ENCODE measurements at places on chromosomes 6 and 20.

DNA sequence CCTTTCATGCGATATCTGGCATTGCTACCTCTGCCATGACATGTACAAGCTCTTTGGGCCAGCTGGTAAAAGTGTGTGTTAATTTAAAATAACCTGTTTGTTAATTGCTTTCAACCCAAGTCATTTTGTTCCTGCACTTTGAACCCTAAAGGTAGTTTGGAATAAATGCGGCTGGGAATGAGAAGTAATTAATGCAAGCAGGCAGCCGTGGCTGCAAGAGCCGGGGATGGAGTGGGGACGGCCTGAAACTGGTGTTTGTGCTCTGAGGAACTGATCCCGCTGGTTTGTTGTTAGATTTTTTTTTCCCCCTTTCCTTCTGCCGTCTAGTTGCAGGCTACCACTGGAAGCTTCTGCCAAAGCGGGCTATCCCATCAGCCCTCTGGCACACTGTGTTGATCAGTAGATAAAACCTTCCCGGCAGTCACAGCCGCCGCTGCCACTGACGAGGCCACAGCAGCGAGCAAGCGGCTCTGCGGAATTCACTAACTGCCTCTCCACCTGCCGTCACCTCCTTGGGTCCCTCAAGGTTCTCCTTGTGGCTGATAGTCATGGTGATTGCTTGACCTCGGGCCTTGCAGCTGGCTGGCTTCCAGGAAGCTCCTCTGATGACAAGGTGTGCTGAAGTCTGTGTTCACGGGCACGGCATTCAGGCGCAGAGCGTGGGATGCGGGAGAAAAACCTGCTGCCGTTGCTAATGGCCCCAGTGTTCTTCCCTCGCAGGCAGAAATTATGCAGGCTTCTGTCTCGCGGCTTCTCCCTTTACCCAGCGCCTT, 315.9 kb downstream of the TFAP2A start:
- DNase-seq = no peak

GRCh38 chr6:79609225-79609595, 21.9 kb upstream of the SH3BGRL2 start:
- no peak for DNase-seq

GRCh38 chr20:57277398-57278105, 11.1 kb upstream of the BMP7 start:
- DNase-seq = no peak

- DNase-seq = no peak
These were observed 103.0 kb downstream of the ZNF217 start for GRCh38 chr20:53490620-53491019.

DNA sequence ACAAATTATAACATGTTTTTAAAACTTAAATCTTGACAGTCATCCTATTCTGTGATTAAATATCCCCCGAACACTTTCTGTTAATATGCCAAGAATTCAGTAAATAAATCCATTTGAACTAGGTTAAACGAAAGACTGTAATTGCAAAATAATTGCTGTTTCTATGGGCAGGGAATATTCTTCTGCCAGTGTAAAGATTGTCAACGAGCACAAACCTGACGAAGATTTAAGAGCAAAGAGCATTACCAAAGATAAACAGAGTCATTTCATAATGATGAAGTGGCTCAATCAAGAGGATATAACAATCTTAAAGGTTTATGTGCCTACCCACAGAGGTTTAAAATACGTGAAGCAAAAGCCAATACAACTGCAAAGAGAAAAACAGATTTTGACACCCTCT, 76.3 kb upstream of the ADGRG6 start:
- no peak for DNase-seq

DNA sequence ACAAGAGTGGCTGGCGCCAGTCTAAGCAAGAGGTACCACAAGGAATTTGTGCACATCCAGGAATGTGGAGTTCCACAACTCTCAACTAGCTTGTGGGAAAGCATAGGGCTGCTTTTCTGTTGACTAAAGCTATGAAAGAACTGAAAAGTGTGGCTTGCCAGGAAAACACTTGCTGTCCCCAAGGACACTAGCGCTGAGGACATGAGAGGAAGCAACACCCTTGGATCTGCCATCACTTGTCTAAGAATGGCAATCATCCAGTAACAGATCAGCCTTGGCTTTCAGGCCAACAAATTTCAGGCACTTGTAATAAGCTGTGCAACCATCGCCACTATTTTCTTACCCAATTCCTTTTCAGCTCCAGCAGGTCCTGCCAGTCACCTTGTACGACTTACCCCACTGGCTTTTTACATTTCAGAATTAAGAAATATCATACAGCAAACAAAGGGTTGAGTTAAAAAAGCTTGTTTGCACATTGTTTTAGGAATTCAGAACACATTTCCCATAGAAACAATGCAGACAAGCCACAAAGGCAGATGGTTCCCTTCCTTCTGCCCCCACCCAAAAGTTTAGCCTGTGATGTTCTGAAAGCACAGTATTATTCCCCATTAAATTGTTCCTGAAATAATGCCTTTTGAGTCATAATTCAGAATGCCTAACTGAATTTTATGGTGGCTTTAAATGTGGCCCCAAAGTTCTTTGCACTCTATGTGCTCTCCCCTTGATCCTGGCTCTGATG, 57.9 kb upstream of the SSTR4 start:
- DNase-seq = no peak
